ENCODE measurements at places on chromosomes 4 and X.

DNA sequence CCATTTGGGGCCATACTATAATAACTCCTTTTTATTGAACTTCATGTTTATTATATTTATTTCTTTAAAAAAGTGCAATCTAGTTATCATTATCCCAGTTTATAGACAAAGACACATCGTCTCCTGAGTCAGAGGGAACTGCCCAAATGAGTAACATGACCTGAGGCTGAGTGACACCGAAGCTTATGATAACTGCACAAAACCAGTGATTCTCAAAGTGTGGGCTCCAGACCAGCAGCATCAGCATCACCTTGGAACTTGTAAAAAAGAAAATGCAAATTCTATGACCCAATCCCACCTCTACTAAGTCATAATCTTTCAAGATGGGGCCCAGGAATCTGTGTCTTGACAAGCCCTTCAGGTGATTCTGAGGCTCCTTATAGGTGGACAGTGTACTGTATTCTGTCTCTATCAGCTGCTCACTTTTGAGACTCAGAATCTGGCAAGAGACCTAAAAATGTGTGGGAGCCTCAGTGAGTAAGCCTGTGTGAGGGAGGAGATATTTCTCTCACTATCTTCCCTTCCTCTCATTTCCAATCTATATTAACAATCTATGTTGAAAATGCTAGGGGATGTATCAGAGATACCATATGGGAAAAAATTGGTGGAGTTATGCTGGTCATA, 147.0 kb downstream of the PACRGL start:
- no peak for DNase-seq

DNA sequence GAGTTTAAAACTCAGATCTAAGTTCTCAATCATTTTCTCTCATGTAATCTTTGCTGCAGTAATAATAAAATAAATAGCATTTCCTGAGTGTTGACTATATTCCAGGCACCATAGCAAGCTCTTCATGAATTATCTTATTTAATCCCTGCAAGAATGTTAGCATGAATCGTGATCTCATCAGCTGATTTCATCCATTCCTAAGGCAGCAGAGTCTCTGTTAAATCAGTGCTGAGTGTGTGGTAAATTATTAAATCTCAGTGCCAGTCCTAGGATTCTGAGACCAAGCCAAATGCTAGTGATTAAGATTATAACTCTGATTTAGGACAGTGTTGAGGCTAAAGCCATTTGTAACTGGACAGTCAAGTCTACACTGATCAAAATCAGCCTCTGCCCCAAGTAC, 240.3 kb upstream of the TAPT1 start:
- DNase-seq: no peak

- no peak for DNase-seq
Measured at GRCh38 chr4:17009871-17010367, 111.5 kb upstream of the LDB2 start.

DNA sequence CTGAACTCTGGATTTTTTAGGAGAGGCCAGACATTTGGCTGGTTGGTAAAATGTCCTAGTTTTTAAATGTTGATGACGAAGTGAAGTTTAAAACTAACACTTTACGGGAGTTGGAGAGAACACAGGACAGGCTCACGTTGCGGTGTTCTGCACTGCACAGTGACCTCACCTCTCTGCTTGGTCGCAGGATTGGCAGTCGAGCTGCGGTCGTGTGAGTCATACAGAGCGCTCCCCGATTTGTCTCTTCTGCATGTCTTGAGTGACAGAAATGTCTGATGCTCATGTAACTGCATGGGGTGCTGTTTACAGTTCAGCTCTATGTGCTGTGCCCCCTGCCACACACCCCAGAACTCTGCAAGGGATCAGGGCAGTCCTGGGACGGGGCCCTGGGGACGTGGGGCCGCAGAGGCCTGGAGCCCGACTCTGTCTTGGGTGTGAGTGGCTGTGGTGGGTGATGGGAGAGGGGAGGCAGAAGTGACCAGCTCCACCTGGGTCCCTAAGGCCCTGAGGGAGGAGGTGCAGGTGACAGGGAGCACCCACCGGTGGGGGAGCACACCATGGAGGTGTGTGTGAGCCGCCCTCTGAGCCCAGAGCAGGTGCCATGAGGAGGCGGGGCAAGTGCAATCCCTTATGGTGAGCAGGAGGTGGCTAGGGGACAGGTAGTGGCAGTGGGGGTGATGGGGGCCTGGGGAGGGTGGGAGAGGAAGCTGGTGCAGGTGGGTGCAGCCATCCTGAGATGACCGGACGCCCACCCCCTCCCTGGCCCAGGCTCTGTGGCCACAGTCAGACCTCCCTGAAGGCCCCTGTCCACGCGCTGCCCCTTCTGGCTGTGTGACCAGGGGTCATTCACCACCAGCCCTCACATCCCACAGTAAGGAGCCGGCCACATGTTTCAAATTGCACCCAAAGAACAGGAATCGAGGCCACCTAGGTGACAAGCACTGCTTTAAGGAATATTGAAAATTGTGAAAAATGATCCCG, 77.9 kb upstream of the ADRA2C start:
- no peak for DNase-seq

DNA sequence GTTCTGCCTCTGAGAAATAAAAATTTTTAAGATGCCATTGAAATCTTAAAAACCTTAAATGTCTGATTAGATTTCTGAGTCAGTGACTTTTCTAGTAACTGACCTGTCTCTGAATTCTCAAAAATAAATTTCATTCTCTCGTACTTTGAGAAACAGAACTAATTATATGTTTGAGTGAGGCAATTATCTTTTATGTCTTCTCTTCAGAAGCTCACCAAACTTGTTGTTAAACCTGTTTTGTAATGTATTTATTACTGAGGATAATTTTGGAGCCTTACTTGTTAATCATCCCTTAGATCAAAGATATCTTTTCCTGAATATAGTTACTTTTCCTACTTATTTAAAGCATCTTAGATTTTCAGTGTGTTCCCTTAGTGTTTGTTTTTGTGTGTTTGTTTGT, 64.5 kb upstream of the MMAA start:
- DNase-seq: no peak

DNA sequence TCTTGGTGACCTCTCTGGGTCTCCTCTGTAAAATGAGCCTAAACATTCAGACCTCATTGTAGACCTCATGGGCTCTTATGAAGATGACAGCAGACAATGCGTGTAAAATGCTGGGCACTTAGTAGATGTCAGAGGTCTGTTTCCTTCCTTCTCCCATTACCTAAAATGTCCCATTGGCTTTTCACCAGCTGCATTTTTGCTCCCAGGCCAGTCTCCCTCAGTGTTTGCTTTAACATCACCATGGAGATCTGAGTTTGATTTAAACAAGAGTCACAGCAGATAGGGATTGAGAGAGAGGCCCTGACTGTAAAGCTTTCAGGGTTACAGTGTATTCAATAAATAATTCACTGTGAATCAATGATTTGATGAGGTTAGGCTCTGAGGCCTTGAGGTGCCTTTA, 24.3 kb downstream of the PSAPL1 start:
- DNase-seq: no peak

DNA sequence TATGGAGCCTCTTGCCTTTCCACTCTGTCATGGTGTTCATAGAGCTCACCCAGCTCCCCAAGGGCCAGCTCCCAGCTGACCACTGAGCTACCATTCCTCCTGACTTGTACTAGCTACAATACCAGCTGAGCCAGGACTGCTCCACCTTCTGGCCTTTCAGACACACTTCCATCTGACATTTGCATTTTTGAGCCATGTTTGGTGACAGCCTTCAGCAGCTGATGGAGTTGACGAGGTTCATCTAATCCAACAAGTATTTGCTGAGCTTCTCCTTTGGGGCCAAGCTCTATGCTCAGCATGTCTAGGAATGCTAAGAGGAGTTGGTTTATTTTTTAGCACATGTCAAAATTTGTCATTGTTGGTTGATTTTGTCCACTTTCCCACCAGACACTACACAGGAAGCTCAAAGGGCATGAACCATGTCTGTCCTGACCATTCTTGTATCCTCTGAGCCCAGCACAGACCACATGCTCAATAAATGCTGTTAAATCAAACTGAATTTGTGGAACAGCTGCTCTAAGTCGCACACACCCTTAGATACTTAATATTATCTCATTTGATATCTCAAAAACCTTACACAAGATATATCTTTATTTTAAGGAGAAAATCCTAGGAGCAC, 142.6 kb upstream of the PPARGC1A start:
- DNase-seq: no peak

- DNase-seq: no peak
Measured at GRCh38 chr4:156968479-156968984, 3.1 kb downstream of the PDGFC start.
